ENCODE measurements at places on chromosomes 4 and X.

DNA sequence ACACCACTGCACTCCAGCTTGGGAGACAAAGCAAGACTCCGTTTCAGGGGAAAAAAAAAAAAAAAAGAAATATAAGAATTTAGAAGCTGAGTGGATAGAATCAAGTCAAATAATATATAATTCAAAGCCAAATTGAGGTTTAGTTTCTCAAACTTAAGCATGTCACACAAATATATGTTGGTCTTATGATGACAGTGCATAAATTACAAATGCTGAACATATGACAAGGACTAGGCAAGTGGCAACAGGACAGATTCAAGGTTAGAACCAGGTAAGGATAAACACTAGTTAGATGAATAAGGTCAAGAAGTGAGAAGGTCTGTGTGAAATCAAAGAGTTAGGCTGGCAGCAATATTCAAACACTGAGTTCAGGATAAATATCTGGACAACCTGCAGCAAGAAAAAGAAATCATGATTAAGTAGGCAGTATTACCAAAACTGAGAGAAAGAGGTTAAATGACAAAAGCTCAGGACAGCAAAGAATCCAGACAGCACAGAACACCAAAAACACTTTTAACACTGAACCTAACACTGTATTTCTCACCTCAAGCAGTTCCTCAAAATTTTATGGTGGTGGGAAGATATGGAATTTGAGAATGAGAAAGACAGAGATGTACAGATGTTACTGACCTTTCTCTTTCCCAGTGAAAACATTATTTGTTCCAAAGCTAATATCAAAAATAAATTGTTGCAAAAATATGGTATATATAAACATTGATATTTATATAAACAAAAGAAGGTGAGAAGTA is 45.4 kb downstream of the ANKRD17 start:
- DNase-seq, result no peak

- DNase-seq, result no peak
These were observed 174.4 kb downstream of the SLC39A8 start for GRCh38 chr4:102170910-102171309.

DNA sequence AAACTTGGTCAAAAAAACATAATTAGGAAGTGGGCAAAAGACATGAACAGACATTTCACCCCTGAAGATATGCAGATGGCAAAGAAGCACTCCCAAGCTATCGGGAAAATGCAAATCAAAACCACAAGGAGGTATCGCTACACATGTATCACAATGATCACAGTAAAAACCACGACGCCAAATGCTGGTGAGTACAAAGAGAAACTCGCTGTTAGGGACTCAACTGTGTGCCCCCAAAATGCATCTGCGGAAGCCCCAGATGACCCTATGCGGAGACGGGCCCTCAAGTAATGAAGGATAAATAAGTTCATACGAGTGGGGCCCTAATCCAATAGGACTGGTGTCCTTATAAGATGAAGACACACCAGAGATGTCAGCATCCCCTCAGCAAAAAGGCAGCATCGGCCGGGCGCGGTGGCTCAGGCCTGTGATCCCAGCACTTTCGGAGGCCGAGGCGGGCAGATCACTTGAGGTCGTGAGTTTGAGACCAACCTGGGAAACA is 10.2 kb downstream of the GAK start:
- peak; percentile 66 for DNase-seq

DNA sequence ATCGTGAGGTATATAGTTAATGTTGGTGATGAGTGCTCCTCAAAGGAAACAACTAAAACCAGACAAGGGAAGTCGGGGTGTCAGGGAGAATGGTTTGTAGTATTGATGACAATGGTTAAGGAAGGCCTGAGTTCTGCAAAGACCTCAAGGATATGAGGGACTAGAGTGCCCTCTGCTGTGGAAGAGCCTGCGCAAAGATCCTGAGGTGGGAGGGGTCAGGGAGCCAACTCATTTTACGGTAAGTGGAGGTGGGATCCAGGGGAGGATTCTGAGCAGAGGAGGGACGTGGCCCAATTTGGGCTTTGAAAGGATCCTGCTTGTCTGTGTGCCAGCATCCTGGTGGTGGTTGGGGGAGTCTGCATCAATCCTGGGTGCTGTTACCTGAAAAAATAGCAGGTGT is 11.3 kb downstream of the UBA1 start:
- DNase-seq, result no peak

- DNase-seq, result no peak
These were observed 2.9 kb upstream of the HMGB3 start for GRCh38 chrX:150980186-150980585.

- no peak for DNase-seq
These were observed 420.4 kb upstream of the AGA start for GRCh38 chr4:177862541-177863176.

- no peak for DNase-seq
These were observed 176.7 kb downstream of the SLC39A8 start for GRCh38 chr4:102168580-102168979.
